ENCODE measurements at places on chromosomes 2 and 18.

DNA sequence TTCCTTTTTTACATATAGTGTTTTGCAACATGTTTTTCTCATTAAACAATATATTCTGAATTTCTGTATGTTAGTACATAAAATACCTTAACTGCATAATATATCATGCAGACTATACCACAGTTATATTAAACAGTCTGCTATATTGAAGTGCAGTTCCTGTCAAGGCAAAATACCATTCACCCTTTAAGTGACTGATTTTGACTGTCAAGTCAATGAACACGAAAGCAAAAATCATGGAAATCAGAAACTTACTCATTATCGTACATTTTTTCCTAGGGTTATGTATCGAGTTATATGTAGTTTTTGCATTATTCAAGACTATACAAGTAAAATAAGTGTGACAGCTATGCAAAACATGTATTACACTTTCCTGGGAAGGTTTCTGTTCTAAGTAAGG is 361.6 kb upstream of the MAP2 start:
- no peak for DNase-seq

GRCh38 chr2:156311976-156312375 is 20.5 kb downstream of the NR4A2 start:
- DNase-seq = no peak

DNA sequence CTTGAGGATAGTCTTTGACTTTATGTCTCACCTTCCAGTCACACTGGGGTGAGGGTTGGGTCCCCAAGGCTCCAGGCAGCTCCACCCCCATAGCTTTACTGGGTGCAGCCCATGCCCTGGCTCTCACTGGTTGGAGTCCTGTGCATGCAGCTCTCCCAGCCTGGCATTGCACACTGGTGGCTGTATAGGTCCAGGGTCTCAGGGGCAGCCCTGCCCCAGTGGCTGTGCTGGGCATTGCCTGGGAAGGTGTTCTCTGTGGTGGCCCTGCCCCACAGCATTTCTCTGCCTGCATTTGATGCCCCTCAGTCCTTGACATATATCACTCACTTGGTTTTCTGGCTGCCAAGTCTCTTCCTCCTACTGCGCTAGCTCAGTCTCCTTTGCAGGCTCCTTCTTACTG is 21.2 kb downstream of the MPHOSPH10 start:
- DNase-seq = no peak

DNA sequence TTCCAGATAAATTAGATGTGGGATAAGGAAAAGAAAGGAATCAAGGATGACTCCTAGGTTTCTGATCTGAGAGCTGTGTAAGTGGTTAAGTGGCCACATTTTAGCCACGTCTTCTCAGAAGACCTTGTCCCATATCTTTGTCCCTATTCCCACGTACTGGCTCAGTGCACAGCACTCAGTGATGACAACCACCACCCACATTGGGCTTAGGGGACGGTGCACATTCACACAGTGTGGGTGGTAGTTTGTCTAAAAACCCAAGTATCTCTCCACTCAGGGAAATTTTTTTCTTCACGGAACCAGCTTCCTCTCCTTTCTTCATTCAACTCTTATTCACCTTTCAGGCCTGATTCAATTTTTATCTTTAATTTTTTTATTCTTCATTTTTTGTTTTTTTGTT is 30.6 kb upstream of the GCC2 start:
- DNase-seq = no peak

DNA sequence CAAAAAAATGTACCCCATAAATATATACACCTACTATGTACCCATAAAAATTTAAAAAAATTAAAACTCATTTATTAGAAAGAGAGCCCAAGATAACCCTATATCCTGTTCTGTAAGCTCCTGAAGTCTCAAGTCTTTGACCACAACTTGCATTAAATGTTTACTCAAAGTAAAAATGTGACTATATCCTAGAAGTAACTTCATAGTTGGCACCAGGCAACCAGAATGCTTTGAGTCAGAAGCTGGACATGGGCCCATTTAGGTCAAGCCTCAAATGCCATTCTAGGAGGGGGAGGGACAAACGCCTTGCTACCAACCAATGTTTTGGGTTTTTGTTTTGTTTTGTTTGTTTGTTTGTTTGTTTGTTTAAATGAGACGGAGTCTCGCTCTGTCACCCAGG is 9.3 kb upstream of the TBC1D8 start:
- no peak for DNase-seq

DNA sequence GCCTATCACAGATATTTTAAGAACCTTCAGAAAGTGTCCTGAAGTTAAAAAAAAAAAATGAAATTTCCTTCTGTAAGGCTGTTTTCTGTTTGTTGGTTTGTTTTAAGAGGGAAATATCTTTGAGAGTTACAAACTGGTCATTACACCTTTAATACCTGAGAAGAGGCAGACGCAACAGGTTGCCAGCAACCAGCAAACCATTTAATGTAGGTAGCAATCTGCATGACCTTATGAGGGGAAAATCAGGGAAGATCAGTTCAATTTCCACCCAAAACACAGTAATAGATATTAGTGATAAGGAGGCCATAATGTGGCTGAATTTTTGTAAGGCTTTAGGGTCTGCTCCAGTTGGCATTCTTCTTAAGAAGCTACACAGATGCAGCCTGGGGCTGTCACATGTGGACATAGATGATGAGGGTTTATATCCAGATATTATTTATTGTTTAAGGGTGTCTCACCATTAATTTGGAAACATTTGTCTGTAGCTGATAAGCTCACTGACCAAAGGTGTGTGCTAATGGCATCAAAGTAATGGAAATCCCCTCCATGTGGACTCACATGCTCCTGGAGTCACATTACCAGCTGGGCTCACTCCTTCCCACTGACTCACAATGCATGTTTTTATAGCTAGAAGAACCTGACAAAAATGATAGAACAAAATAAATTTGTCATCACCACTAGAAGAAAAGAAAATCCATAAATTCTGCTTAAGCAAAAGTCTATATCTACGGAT is 83.5 kb upstream of the DTNA start:
- DNase-seq = no peak

GRCh38 chr2:148282201-148282600 is 261.3 kb downstream of the MBD5 start:
- DNase-seq = no peak

- no peak for DNase-seq
Observed at GRCh38 chr2:233329489-233330135, 22.0 kb downstream of the SAG start.

DNA sequence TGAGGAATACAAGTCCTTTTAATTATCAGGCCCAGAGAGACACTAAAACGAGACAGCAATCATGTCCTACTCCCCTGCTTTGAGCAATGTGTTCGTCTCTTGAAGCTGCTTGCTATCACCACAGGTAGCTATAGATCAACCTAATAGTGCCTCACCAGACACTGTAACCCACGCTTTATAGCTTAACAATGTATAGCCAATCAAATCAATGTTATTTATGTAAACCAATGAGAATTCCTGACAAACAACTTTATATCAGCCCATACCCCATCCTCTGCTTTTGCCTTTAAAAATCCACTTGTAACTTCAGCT is 26.1 kb downstream of the TMEM247 start:
- DNase-seq = no peak

GRCh38 chr2:34320056-34320455 is 721.0 kb upstream of the FAM98A start:
- no peak for DNase-seq

DNA sequence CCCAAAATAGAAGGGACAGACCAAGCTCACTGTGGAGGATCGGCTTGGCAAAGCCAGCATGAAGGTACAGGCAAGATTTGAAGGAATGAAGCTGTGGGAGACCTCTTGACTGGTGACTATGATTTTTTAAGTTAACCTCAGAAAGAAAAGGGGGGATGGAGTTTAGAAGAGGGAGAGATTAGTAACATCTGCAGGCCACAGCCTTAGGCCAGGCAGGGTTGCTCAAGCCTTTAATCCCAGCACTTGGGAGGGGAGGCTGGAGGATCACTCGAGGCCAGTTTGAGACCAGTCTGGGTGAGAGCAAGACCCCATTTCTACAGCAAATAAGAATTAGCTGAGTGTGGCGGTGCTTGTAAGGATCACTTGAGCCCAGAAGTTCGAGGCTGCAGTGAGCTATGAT is 46.6 kb downstream of the ZNF532 start:
- no peak for DNase-seq

GRCh38 chr2:10504370-10504993 is 56.4 kb upstream of the ODC1 start:
- no peak for DNase-seq

GRCh38 chr18:47036298-47036874 is 965 bp upstream of the ELOA2 start:
- no peak for DNase-seq

DNA sequence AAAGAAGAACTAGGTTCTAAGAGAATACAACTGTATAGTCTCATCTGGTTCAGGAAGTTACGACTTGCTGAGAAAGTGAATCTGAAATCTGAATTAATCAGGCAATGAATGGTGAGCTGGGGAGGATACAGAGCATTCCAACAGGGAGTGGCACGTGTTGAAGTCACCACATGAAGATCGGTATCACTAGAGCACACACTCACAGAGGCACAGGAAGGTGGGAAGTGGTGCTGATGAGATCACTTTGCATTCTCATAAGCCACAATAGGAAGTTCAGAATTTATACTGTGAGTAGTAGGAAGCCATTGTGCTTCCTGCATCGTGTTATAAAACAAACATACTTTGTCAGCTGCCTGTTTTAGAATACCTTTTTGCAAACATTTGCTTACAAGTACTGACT is 615.0 kb upstream of the DDX18 start:
- no peak for DNase-seq

GRCh38 chr2:101809698-101810097 is 112.2 kb downstream of the MAP4K4 start:
- no peak for DNase-seq

GRCh38 chr2:153543635-153544071 is 65.1 kb upstream of the RPRM start:
- no peak for DNase-seq

GRCh38 chr2:189164746-189165145 is 14.8 kb downstream of the COL5A2 start:
- DNase-seq = no peak

DNA sequence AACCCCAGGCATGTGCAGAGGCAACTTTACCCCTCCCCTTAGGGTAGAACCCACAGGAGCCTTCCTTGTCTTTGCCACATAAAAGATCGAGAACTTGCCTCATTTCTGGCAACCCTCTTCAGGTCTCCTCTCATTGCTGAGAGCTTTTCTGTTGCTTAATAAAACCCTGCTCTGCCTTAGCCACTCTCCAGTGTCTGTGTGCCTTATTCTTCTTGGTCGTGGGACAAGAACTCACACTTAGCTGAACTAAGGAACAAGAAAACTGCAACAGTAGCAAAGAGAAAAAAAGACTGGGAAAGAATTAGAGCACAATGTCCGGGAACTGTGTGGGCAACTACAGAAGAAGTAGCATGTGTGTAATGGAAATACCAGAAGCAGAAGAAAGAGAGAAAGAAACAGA is 56.2 kb upstream of the SMIM21 start:
- DNase-seq = no peak

GRCh38 chr2:70328921-70329561 is 27.2 kb upstream of the FAM136A start:
- no peak for DNase-seq

GRCh38 chr2:10184421-10184820 is 61.9 kb downstream of the RRM2 start:
- no peak for DNase-seq

DNA sequence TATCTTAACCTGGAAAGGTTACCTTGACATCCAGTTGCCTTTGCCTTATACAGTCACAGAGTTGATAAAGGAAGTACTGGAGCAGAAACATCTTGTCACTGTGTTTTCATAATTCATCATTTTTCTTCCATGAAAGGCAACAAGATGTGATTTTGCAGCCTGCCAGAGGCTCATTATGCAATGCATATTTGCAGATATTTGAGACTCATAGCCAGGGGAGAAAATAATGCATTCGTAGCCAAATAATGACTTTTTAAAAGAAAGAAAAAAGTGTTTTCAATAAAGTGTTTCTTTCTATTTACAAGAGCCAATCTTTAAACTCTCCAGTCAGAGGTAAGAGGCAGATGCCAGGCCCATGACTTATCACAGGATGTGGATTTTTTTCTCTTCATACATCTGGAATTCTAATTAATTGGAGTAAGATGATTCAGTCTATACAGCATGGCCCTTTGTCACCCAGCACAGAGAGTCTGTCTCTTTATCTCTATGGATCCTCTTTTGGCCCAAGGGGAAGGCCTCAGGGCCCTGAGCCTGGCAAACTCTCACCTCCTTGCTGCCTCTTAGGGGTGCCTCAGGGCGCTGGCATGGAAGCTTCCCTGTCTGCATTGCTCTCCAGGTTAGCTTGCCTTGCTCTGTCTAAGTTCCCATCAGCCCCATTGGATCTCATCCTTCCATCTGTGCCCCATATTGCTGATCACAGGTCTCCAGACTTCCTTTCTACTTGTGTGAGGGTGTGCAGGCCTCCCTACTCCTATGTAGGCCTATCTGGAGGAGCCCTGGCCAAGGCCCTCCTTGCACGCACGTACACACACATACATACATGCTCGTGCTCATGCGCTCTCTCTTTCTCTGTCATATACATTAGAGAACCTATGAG is 247.7 kb downstream of the TPGS2 start:
- no peak for DNase-seq

DNA sequence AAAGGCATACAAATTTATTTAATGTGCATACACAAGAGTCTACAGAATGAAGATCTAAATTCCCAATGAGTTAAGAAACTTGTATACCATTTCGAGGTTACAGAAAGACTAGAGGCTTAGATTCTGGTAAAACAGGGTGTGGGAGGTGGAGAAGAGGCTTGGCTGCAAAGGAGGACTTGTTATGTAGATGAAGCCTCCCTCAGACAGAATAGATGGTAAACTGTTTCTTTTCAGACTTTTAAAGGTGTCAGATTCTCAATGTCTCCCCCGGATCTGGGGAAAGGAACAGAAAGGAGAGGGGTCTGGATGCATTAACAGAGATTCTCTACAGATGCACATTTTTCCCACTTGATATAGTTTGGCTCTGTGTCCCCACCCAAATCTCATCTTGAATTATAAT is 126.0 kb downstream of the ST6GAL2 start:
- no peak for DNase-seq

- no peak for DNase-seq
Observed at GRCh38 chr2:104766683-104767082, 87.2 kb upstream of the POU3F3 start.

DNA sequence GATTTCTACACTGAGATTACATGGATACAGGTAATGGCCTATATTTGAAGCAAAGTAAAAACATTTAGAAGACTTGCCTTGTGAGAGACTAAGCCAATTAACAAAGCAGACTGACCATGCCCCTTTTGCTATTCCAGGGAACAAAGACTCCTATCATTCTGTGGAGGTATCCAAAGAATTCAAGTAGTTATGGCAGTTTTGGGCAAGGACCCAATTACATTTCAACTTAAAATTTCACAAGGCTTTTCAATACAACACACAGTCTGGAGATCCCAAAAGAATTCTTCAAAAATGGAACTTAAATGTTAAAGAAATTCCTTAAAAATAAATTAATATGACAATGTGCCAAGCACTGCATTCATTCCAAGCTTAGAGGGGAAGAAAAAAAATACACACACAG is 109.2 kb upstream of the CHRNA1 start:
- DNase-seq = no peak

Measured in stimulated activated CD8-positive, alpha-beta memory T cell treated with anti-CD3 and anti-CD28 coated beads, Interleukin-7, amount 100 ng/mL, for 1 hour (primary cell).